NCI-H1417 (cell line): ENCODE measurements at places on chromosomes 2 and 18.

DNA sequence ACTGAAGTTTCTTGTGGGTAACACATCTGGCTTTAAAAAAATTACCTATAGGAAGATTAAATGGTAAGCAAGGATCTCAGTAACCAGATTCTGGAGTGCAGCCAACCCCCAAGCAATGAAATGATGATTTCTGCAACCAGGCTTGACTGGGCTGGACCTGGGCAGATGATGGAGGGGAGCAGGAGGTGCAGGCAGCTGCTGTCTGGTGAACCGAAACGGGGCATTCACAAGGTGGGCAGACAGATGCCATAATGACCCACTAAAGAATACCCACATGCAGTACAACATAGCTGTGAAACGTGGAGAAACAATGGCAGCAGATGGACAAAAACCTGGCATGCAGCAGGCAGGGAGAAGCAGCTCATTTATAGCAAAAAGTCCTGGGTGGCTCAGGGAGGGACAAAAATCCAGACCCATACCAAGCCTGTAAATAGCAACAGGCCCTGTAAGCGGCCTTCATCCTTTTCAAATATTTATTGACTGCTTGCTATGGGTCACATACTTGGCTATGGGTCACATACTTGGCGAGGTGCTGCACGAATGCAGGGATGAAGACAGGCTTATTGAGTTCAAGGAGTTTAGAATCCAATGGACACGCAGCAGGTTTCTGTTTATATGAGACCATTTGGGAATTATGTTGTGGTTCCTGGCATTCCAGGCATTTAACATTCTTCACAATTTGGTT lies 244.7 kb downstream of the HRH4 start:
- no peak for DNase-seq

GRCh38 chr2:215466097-215466909 lies 30.4 kb upstream of the FN1 start:
- DNase-seq: no peak

DNA sequence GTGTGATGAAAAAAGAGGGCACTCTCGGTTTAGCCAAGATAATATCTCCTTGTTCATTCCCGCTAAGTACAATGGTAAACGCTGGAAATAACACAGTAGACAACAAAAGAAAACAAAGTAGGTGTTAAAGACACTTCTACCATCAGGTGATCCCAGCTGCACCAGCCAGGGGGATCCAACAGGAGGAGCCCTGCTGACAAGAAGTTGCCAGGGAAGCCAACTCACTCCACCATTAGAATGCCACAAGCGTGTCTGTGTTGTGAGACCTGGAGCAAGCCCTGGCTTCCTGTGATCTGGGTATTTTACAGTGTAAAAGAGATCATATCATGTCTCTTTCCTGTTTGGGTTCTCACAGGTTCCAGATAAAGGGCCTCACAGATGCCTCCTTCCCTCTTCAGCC lies 117.0 kb downstream of the GRB14 start:
- DNase-seq: no peak

- DNase-seq: no peak
Observed at GRCh38 chr2:233289648-233290047, 18.0 kb upstream of the SAG start.

DNA sequence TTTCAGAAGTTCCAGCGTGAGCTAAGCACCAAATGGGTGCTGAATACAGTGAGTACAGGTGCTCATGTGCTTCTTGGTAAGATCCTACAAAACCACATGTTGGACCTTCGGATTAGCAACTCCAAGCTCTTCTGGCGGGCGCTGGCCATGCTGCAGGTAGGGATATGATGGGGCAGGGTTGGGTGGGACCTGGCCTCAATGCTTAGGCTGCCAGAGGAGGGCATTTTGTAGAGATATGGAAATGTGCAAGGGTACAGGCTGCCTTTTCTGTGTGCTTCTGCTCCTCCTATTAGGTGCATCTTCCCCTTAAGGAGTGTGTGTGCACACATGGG lies 22.1 kb downstream of the GCKR start:
- no peak for DNase-seq

DNA sequence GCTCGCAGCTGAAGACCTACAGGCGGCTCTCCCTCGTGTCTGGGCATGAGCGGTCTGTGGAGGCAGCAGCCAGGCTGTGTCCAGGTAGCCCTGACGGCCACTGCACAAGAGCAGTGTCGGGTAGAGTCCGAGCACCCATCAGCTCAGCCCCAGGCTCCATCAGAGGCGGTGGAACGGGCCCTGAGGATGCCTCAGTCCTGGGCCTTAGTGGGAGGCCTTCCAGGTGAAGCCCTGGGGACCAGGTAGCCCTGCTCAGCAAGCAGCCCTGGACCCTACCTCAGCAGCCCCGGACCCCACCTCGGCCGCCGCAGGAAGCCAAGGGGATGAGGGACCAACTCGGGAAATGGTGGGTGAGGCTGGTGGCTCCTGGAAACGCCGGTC lies 21.3 kb upstream of the KLF11 start:
- no peak for DNase-seq
